ENCODE measurements at places on chromosomes 11 and 22. TPM values are rescaled to one million over a fixed set of nuclear protein-coding genes. Genes with fewer than 3 reads are reported as not detected.

Gene JAM3
- total RNA-seq = 61.7 TPM

Gene RFPL1
- total RNA-seq = not detected

Gene HBB
- total RNA-seq = not detected

Gene MN1
- total RNA-seq = 4.1 TPM

Gene MCHR1
- 0.37 TPM for total RNA-seq

Gene NLRP14
- total RNA-seq = 0.20 TPM

Gene CHRM1
- not detected for total RNA-seq

Gene C2CD3
- total RNA-seq = 10.7 TPM

Gene EFEMP2
- 39.7 TPM for total RNA-seq

Gene ART5
- not detected for total RNA-seq

Gene MUC2
- not detected for total RNA-seq

Gene FAT3
- 0.20 TPM for total RNA-seq

Gene KCNK4
- total RNA-seq = not detected

Gene ACR
- total RNA-seq = not detected
